ENCODE measurements at places on chromosomes 11 and 22.

DNA sequence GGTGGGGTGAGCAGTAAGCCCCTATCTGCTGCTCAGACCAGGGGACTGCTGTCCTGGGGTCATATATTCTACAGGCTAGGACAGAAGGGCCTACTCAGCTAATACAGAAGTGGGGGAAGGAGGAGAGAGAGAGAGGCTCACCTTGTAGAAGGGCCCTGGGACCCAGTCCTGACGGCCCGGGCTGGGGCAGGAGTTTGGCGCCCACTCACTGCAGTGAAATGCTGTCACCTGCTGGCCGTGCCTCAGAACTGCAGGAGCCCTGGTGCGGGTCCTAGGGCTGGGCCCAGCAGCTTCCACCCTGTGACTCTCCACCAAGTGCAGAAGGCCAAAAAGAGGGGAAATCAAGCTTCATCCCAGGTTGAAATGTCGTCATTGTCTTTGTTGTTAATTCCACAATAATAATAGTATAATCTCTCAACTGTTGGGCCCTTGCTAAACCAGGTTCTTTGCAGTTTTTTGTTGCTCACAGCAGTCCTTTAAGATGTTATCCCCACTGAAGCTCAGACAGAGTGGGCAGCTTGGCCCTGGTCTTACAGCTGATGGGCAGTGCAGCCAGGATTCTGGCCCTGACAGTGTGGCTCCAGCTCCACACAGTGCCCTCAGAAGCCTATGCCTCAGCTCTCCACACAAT, 29.6 kb downstream of the TRIM29 start:
- DNase-seq = peak; percentile 65

DNA sequence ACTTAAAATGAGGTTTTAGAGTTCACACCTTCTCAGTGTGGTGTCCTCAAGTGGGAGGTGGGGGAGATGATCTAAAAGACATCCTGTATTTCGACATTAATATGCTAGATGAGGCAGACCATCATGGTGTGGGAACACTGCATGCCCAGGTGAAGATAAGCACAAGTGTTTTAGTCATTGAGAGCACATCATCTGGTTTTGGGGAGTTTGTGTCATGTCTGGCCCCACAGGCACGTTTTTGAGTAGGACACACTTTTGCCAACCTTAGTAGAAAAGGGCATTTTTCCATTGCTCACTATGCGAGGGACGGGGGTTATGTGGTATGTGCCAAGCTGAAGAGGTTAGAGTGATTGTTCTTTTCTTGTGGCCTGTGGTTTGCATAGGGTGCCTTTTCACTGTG, 189.3 kb downstream of the DBX1 start:
- no peak for DNase-seq

GRCh38 chr22:26542831-26543230, 30.6 kb upstream of the TFIP11 start:
- DNase-seq = no peak

DNA sequence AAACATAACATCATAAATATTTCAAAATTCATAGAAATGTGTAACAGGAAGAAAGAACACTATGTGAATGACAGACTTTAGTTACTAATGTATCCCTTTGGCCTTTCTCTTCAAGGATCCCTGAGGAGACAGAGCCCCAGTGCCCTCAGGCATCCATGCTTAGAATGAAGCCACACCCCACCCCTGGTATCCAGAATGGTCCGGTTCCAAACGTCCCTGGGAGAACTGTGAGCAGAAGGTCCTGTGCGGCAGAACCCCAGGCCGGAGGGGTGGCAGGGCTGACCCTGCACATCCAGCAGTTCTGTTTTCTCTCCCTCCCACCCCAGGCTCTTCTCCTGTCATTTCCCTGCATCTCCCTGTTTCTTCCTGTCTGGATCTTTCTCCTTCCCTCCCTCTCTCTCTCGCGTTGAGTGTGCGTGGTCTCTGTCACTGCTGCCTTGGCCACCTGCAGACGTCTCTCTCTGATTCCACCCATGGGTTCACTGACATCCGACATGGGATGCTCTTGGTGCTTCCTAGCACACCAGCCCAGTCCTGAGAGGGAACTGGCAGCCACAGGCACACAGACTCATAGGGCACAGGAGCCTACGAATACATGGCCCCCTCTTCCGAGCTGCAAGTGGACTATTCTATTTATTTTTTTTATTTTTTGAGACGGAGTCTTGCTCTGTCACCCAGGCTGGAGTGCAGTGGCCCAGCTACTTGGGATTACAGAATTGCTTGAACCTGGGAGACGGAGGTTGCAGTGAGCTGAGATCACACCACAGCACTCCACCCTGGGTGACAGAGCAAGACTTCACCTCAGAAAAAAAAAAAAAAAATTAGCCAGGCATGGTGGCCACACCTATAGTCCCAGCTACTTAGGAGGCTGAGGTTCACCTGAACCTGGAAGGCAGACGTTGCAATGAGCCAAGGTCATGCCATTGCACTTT, 5.7 kb downstream of the RFPL1 start:
- DNase-seq = no peak
